Activated naive CD4-positive, alpha-beta T cell treated with anti-CD3 and anti-CD28 coated beads, Interleukin-2, amount 50 U/mL, for 16 hours (primary cell): ENCODE measurements at places on chromosomes 13 and 19.

GRCh38 chr13:107069108-107069776 is 501.3 kb upstream of the ARGLU1 start:
- no peak for DNase-seq

GRCh38 chr19:55014714-55015113 is 23.4 kb downstream of the GP6 start:
- DNase-seq, result no peak

GRCh38 chr19:1038978-1039645 is 795 bp upstream of the ABCA7 start:
- no peak for DNase-seq

GRCh38 chr19:5452594-5453565 is 2.3 kb upstream of the ZNRF4 start:
- no peak for DNase-seq

- DNase-seq, result no peak
Observed at GRCh38 chr19:7504684-7505083, 11.2 kb upstream of the ZNF358 start.

DNA sequence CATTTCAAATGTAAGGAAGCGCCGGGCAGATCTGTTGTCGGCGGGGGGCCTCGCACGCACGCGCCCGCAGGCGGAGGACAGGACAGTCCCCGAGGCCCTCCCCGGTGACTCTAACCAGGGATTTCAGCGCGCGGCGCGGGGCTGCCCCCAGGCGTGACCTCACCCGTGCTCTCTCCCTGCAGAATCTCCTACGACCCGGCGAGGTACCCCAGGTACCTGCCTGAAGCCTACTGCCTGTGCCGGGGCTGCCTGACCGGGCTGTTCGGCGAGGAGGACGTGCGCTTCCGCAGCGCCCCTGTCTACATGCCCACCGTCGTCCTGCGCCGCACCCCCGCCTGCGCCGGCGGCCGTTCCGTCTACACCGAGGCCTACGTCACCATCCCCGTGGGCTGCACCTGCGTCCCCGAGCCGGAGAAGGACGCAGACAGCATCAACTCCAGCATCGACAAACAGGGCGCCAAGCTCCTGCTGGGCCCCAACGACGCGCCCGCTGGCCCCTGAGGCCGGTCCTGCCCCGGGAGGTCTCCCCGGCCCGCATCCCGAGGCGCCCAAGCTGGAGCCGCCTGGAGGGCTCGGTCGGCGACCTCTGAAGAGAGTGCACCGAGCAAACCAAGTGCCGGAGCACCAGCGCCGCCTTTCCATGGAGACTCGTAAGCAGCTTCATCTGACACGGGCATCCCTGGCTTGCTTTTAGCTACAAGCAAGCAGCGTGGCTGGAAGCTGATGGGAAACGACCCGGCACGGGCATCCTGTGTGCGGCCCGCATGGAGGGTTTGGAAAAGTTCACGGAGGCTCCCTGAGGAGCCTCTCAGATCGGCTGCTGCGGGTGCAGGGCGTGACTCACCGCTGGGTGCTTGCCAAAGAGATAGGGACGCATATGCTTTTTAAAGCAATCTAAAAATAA is 18.2 kb downstream of the IL17D start:
- DNase-seq, result no peak

GRCh38 chr13:26727633-26728032 is 33.0 kb downstream of the GPR12 start:
- no peak for DNase-seq

GRCh38 chr13:114067381-114067885 is 65.0 kb downstream of the RASA3 start:
- peak; percentile 52 for DNase-seq

DNA sequence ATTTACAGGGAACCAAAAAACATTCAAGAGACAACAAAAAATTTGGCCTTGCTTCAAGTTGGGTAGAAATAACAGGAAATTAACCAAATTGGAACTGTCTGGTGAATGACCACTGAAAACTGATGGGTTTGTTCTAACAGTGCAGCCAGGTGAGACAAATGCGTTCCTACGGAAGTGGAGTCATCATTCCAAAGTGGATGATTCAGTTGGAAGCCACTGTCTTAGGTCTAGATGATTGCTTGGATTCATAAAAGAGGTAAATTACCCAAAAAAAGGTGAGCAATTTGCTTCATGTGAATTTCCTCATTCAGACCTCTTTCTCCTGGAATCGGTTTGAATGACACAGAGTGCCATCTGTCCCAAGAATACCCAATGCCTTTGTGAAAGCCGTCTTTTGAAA is 87.1 kb upstream of the IPO5 start:
- DNase-seq, result no peak

GRCh38 chr19:37907735-37908455 is 887 bp downstream of the SIPA1L3 start:
- no peak for DNase-seq

- no peak for DNase-seq
Observed at GRCh38 chr19:46756544-46756888, 10.3 kb upstream of the STRN4 start.

DNA sequence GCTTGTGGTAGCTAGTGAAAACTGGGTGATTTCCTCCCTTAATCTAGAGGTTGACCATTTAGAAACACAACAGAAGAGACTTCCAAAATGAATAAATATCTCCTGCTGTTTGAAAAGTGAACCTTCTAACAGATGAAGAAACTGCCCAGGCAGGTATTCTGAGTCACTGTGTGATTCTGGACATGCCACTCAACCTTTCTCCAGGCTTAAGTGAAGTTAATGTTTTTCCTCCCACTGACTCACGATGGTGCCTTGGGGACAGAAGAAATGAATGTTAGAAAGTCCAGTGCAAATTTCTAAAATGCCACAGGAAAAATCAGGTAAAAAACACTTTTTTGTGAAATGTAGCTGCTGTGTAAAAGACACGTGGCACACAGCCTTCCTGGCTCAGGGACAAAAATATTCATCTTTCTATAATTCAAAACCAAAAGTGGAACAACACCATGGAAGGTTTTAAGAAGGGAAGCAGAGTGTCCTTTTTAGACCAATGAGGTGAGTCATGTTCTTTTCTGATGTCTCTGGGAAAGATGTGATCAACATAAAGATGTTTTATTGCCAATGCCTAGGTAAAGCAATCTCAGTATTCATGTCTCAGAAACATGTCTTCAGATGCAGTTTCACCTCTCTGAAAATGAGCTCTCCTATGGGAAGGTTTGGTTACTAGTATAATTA is 9.1 kb downstream of the UBE2L5 start:
- DNase-seq, result no peak

DNA sequence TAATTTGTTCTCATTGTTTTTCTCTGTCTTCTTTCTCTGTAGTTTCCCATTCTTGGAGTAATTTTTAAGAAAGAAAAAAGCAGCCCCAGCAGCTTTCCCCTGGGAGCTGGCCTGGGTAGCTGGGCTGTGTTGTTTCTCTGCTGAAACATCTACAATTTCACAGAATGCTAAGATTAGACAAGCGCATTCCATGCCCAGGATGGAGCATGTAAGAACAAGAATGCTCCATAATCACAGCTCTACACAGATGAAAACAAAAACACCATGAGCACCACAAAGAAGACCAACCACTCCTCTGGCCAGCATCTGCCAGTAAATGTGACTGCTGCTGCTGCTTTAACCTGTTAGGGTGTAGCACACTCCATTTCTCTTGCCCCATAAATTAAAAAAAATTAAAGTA is 239.2 kb upstream of the SLITRK1 start:
- no peak for DNase-seq

DNA sequence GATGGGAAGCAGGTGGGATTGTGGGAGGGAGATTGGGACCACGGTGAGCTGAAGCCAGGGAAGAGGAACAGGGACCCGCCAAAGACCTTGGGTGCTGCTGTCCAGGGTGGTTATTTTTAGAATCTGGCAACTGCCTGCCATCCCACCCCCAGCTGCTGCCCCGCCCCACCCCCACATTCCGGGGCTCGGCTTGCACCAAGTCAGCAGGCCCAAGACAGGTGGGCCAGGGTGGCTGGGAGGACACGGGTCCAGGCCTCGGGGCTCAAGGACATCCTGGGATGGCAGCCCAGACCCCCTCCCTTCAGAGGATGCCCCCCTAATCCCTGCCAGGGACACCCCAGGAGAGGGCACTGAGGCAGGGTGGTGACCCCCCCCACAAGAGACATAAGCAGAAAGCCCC is 827 bp downstream of the CKM start:
- DNase-seq, result no peak

- no peak for DNase-seq
Observed at GRCh38 chr19:1483979-1484428, 5.0 kb upstream of the C19orf25 start.

DNA sequence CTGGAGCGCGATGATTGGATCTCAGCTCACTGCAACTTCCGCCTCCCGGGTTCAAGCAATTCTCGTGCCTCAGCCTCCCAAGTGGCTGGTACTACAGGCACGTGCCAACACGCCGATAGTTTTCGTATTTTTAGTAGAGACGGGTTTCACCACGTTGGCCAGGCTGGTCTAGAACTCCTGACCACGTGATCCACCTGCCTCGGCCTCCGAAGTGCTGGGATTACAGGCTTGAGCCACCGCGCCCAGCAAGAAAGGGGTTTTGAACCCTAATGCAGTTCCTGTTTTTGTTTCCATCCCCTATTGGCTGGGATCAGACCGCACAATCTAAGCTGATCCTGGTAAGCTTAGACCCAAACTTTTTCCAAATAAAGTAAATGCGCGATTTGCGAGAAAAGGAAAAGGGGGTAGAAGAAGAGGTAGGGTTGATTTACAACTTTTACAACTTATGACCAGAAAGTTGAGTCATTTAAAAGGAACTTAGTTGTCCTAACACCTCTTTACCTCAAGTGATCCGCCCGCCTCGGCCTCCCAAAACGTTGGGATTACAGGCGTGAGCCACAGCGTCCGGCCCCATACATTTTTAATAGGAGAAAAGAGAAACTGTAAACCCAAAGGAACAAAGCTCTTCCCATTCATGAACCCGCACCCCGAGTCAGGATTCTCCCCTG is 764 bp downstream of the ZNF626 start:
- no peak for DNase-seq

- no peak for DNase-seq
Observed at GRCh38 chr13:107079423-107080049, 511.6 kb upstream of the ARGLU1 start.

DNA sequence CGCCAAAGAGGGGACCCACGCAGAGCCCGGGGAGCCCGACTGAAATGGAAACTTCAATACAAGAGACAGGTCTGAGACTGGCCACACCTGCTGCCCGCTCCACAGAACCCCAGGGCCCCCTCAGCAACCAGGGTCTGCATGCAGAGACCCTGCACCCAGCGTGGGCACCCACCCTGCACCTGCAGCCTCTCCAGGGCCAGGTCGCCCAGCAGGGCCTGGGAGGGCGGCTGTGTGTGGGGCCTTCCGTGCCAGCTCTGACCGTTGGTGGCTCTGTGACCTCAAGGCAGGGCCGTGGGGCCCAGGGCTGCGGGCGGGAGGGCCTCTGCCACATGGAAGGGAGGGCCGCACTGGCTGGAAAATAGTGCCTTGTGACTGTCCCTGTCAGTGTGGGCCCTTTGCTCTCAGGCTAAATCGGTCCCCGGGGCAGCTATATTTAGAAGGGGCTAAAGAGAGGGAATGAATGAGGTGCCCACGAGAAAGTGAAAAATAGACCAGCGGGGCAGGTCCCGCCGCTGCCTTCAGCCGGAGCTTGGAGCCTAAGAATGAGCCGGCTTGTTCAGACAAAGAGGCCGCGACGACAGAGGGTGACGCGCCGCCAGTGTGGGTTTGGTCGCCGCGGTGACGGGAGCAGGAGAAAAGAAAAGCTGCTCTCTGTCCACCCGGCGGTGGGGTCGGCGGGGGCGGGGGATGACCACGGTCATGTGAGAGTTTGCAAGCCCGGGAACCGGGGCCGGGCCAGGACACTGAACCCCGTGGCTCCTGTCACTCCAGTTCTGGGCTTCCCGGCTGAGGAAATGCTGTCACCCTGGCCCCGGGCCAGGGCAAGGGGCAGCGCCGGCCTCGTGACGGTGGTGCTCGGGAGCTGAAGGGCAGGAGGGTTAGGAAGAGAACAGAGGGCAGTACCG is 70.5 kb downstream of the GADD45B start:
- no peak for DNase-seq

DNA sequence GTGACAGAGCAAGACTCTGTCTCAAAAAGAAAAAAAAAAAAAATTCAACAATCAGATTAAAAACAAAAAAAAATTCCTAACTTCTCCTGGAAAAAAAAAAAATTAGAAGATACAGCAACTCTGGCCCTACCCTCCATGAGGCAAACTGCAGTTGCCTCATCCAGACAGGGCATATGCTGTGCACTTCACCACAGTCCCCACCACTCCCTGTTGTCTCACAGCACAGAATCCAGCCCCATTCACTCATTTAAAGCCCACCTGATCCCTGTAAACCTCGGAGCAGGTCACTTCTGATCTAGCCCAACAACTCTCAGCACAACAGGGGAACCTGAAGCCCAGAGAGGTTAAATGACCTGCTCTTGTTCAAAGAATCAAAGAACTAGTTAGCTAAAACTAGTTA is 24.9 kb downstream of the RHPN2 start:
- no peak for DNase-seq

DNA sequence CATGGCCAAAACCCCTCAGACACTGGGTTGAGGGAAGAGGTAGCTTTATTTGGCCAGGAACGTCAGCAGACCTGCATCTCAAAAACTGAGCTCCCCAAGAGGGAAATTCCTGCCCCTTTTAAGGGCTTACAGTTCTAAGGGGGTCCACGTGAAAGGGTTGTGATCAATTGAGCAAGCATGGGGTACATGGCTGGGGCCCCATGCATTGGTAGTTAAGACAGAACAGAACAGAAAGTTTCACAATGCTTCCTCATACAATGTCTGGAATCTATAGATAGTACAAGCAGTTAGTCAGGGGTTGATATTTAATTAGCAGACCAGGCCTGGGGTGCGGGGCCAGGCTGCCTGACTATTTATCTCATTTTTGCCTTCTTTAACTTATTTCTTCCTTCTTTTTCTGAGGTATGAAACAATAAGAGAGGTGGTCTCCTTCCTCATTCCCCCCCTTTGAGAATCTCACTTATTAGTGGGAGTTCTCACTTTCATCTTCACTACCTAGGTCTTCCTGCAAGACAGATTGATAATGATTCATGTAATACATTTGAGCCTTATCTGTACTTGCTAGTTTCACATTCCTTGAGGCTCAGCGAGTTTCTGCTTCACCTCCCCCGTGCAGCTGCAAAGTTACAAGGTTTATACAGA is 84.8 kb downstream of the SLC25A15 start:
- no peak for DNase-seq

GRCh38 chr19:45440259-45440638 is 16.5 kb upstream of the ERCC1 start:
- DNase-seq, result no peak

GRCh38 chr13:33612641-33613638 is 205.0 kb upstream of the RFC3 start:
- DNase-seq, result no peak

- DNase-seq, result no peak
Observed at GRCh38 chr13:110360598-110360997, 53.5 kb downstream of the COL4A2 start.

- DNase-seq, result no peak
Observed at GRCh38 chr13:53050151-53050550, 21.5 kb downstream of the OLFM4 start.

DNA sequence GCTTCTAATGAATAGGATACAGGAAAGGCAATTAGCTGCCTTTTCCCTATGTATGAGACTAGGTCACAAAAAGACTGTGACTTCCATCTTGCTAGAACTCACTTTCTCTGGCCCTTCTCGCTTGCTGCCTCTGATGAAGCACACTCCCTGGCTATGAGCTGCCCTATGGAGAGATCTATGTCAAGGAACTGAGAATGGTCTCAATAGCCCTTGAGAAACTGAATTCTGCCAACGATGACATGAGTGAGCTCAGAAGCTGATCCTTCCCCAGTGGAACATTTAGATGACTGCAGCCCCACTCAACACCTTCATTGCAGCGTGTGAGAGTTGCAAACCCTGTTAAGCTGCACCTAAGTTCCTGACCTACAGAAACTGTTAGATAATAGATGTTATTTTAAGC is 309.8 kb downstream of the COG6 start:
- DNase-seq, result no peak

- DNase-seq, result no peak
Observed at GRCh38 chr13:51673165-51673564, 88.9 kb downstream of the WDFY2 start.
